Stimulated activated CD8-positive, alpha-beta memory T cell treated with anti-CD3 and anti-CD28 coated beads, Interleukin-12 subunit alpha, Interleukin-12 subunit beta, amount 100 ng/mL, for 1 hour (primary cell): ENCODE measurements at places on chromosomes 2 and 18.

- no peak for DNase-seq
Observed at GRCh38 chr2:157657858-157658257, 29.2 kb upstream of the ACVR1C start.

- DNase-seq, result no peak
Observed at GRCh38 chr2:224638301-224638823, 53.2 kb upstream of the CUL3 start.

GRCh38 chr2:104847586-104848160, 6.2 kb upstream of the POU3F3 start:
- DNase-seq, result no peak

DNA sequence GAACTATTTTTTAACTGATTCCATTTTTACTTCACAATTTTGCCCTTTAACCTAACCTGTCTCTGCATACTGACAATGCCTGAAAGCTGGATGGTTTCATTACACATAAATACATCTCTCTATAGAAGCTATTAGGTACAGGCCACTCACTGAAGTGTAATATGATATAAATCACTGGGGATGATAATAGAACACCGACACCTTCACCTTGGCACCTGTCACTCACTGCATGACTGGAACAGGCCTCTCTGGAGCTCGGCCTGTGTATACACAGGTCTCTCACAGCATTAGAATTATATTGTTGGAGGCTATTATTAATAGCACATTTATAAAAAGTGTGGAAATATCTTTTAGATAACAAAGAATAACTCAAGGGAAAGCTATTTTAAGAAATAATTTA, 138.2 kb downstream of the TMEM131 start:
- DNase-seq, result no peak

- DNase-seq, result no peak
Observed at GRCh38 chr18:5463390-5463789, 80.4 kb downstream of the EPB41L3 start.

DNA sequence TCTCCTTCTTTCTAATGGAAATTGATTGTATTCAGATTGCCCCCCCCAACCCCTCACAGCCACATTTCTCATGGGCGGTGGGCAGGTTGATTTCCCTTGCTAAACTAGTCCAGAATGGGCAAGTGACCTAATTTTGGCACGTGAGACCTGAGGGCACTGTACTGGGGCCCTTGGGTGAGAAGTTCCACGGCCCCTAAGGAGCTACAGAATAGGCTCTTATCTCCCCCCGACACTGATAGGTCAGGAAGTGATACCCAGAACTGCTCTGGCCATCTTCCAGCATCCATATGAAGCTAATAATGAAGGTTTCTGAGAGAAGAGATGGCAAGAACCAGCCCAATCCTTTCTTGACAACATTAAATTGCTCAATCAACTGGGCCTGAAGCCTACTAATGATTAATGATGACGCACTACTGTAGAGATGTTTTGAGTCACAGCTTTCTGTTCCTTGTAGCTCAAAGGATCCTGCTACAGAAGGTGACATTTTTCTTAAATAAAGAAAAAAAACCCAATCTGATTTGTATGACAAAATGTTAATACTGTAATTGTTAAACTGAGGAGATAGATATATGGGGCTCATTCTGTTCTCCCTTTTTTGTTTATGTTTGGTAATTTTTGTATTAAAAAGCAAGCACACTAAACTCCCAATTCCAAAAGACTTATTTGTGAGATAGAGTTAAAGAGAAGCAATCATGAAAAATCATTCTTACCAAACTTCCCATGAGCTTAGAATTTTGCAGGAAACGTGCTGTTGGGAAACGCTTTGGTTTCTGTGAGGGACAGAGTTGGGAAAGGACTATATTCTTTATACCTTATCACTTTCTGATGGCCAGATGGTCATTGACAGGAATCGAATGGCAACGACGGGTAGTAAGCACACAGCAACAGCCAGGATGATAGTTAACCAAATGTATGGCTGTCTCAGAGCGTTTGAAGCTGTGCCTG, 28.2 kb upstream of the NARS1 start:
- no peak for DNase-seq

GRCh38 chr2:69368588-69368987, 18.4 kb downstream of the GFPT1 start:
- DNase-seq, result no peak

- no peak for DNase-seq
Observed at GRCh38 chr2:219508971-219509779, 5.1 kb upstream of the ASIC4 start.

DNA sequence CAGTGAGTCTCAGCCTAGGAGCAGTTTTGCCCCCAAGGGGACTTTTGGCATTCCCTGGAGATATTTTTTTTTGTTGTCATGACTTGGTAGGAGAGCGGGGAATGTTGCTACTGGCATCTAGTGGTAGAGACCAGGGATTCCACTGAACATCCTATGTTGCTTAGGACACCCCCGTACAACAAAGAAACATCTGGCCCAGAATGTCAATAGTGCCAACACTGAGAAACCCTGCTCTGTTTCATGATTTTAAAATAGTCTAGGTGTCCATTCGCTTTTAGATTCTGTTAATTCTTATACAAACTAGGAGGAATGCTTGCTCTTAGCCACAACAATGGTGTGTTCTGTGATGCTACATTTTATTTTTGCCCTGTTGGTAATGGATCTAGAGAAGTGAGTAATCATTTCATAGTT, 225.8 kb upstream of the SIX3 start:
- DNase-seq, result no peak

GRCh38 chr18:56068701-56069100, 480.7 kb upstream of the TCF4 start:
- DNase-seq, result no peak

DNA sequence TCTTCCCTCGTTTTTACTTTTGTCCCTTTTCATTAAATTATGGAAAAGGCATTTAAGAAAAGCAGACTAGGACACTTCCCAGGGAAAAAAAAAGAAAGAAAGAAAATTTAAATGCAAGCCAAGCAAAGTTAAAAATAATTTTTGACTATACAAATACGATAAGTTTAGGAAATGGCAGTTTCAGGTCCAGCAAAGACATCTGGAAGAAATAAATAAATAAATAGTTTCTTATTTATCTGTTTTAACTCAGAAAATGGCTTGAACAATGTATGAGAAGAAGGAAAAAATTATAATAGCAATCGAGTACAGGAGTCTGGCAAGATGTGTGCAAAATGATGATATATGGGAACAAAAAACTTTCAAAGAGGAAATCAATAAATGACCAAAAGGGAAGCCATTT, 114.6 kb upstream of the NCKAP5 start:
- no peak for DNase-seq

GRCh38 chr2:120704696-120705095, 31.0 kb upstream of the GLI2 start:
- no peak for DNase-seq

DNA sequence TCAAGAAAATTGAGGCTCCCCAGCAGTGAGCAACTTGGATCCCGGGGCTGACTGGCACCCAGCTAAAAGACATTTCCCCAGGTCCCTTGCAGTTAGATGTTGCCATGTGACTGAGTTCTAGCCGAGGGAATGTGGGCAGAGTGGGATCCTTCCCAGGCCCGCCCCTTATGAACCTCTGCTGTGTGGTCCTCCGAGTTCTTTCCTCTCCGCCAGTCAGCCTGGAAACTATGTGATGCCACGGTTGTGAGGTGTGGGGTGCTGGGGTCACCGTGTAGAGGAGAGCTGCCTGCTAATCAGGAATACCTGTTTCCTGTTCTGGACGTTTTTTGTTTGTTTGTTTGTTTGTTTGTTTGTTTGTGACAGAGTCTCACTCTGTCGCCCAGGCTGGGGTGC, 45.5 kb downstream of the TMEM37 start:
- DNase-seq, result no peak

GRCh38 chr2:24542269-24542872, 51.3 kb downstream of the NCOA1 start:
- DNase-seq, result no peak
